ENCODE measurements at places on chromosomes 3 and 15. TPM values are rescaled to one million over a fixed set of nuclear protein-coding genes. Genes with fewer than 3 reads are reported as not detected.

- DNase-seq: no peak
These were observed 38.0 kb downstream of the SEC22A start for GRCh38 chr3:123239756-123240155.

- no peak for DNase-seq
These were observed 127.8 kb downstream of the SYNPR start for GRCh38 chr3:63405882-63406281.

DNA sequence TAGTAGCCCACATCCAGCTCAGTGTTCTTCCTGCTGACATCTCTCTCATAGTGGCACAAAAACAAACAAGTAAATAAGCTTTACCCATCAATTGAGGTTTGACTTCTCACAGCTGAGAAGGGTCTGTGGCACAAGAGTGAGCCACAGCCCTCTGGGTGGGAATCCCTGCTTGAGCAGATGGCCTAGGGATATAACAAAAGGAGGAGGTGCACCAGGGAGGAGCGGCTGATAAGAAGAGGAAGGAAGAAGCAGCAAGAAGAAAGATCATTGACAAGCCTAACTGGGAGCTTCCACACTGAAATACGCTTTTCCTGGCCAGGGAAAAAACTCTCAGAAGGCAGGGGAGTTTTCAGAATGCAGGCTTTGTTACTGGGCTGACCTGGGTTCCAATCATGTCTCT is 279.8 kb downstream of the UACA start:
- no peak for DNase-seq

DNA sequence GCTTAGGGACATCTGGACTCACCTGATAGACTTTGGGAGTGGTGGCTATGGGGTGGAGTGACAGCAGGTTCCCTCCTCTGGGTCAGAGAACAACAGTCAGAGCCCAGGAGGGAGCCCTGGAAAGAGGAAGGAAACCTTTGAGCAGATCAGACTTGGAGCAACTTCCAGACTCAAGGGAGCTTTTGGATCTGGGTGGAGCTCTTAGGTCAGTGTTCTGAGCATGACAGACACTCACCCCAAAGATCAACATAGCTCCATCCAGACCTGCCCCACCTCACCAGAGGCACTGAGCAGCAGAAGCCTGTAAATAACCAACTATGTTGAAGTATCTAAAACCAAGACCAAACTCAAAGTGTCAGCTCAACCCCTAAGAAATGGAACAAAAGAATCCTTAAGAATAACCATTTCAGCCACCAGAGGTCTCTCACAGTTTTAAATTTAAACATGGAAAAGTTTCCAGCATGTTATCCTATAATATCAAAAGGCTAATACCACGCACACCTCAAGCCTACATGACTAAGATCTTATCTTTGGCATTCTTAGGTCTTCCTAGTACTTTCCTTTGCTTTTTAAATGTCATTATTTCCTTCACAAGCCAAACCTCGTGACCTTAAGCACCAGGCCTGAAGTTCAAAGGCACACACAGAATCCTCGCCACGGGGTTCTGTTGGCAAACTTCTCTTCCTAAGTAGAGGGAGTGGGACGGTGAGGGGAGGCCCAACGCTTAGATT is 56.4 kb downstream of the UMPS start:
- peak; percentile 63 for DNase-seq

GRCh38 chr3:72550582-72551262 is 297.5 kb downstream of the SHQ1 start:
- no peak for DNase-seq

GRCh38 chr3:186298876-186299275 is 63.2 kb downstream of the DGKG start:
- DNase-seq: peak; percentile 45

GRCh38 chr3:192130534-192131132 is 596.7 kb downstream of the FGF12 start:
- peak; percentile 39 for DNase-seq

- DNase-seq: no peak
These were observed 46.6 kb downstream of the CPNE4 start for GRCh38 chr3:131988209-131988608.

- DNase-seq: peak; percentile 70
These were observed 59.1 kb downstream of the RGMA start for GRCh38 chr15:93029836-93030429.

DNA sequence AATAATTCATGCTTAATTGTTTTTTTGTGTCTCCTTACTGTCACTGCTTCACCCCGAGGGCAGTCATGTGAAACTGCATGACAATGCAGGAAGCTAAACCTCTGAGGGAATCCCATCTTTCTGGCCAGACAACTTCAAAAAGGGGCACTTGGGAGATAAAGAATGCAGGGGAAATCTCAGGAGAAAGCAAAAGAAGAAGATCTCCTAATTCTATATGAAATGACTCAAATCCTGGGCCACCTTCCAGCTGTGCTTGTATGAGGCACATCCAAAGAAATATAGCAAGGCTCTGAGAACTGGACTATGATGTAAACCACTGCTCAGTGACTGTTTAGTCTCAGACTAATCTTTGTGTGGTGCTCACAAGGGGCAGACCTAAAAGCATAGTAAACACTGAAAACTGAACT is 22.6 kb upstream of the UMPS start:
- peak; percentile 95 for DNase-seq

GRCh38 chr15:60507596-60508424 is 28.9 kb upstream of the ICE2 start:
- DNase-seq: peak; percentile 74

Gene SNX4
- 31.6 TPM for total RNA-seq
